ENCODE measurements at places on chromosomes 7 and 10.

DNA sequence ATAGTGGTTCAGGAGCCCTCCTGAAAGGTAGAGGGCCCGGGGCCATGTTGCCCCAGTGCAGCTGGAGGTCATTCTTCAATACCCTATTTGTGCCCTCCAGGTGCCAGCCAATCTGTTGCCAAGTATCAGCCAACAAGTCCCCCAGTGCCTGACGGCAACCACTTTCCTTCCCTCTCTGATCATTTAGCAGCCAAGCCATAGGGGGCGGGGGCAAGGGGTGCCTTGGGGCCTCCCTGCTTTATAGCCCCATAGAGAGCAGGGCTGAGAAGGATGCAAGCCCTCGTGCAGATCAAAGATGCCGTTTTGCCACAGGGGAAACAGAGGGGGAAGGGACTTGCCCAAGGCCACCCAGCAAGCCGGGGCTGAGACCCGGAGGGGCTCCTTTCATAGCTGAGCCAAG is 149.0 kb upstream of the CHST15 start:
- no peak for DNase-seq

- no peak for DNase-seq
Observed at GRCh38 chr10:87668324-87669074, 8.8 kb downstream of the PAPSS2 start.

GRCh38 chr10:119652361-119652730 is 1.2 kb downstream of the BAG3 start:
- DNase-seq: no peak

GRCh38 chr7:33038639-33039038 is 23.9 kb downstream of the NT5C3A start:
- no peak for DNase-seq
